ENCODE measurements at places on chromosomes 12 and 14.

DNA sequence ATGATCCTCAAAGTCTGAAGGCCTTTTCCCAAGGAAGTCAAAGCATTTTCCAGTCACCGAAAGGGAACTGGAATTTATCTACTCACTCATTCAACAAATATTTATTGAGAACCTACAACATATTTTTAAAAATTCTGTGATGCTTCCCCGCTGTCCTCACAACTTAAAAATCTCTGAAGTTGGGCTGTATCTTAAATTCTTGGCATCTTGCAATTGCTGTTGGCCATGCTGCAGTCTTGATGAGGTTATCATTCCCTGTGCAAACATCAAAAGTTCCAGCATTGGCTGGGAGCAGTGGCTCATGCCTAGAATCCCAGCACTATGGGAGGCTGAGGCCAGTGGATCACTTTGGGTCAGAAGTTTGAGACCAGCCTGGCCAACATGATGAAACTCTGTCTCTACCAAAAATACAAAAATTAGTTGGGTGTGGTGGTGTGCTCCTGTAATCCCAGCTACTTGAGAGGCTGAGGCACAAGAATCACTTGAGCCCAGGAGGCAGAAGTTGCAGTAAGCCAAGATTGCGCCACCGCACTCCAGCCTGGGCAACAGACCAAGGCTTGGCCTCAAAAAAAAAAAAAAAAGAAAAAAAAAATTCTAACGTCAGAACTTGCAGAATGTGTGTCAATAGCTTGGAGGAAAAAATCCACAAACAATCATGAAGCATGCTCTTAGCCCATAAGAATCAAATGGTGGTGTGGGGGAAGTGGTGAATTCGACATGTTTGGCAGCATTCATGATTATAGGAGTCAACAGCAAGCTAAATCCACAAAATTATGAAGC is 34.9 kb downstream of the CCDC177 start:
- no peak for DNase-seq

DNA sequence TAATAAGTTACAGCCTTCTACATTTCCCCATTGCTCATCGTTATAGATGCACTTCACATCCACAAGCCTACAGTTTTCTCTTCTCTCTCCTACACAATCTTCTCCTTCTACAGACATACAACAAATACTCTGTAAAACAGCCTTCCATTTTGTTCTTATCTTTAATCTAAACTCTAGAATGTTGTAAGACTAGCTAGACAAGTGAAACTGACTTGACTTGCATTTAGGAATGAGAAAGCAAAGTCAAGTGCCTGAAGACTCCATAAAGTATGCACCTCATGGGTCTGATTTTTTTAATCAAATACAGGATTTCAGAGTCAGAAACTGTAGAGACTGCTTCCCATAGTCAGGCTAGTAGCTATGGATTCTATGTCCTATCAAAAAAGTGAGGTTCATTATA is 190.3 kb downstream of the KLHL28 start:
- DNase-seq, result no peak

- DNase-seq, result no peak
These were observed 67.2 kb upstream of the PTGR2 start for GRCh38 chr14:73784181-73784987.

DNA sequence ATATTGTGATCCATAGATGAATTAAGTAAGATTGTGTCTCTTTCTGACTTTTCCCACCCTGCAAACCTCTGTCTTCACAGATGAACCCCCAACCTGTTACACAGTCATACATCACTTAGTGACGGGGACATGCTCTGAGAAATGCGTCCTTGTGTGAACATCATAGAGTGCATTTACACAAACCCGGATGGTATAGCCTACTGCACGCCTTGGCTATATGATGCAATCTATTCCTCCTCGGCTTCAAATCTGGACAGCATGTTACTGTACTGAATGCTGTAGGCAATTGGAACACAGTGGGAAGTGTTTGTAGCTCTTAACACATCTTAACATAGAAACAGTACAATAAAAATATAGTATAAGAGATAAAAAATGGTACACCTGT is 7.4 kb upstream of the TESPA1 start:
- no peak for DNase-seq

GRCh38 chr14:30214461-30215090 is 286.9 kb upstream of the PRKD1 start:
- no peak for DNase-seq

DNA sequence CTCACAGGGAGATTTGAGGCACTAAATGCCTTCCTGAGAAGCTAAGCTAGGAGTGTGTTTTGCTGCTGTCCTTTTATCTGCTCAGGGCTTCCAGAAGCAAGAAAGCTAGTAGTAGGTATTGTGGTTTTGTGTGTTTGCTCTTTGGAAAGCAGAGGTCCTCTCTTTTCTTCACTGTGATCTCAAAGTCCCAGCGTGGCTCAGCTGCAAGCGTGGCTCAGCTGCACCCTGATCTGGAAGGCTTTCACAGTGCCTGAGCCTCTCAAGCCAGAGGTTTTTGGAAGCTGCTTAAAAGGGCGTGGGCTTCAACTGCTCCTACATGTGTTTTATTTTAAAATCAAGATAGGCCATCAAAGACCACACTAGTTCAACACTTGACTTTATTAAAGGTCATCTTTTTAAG is 337.4 kb upstream of the RGS6 start:
- no peak for DNase-seq

DNA sequence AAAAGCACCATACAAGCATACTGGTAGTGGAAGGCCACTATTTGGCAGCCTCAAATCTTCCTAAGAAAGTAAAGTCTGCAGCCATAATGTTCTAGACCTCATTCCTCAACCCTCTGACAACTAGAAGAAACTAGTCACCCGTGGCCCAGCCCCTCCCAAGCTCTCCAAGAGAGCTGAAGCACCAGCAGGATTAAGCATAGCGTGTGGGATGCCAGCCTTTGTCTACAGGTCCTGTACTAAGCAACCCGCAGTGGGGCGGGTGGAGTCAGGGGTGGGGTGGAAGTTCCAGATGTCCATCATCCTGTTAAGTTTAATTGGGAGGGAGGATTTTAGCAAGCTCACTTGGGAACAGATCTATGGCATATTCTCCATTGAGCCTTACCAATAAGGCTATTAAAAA is 14.2 kb downstream of the SLC11A2 start:
- DNase-seq, result no peak

Data from stimulated activated CD8-positive, alpha-beta memory T cell treated with anti-CD3 and anti-CD28 coated beads, Interleukin-15, amount 100 ng/mL, for 4 hours (primary cell).